Tongue (tissue), 3 donors: ENCODE measurements at places on chromosomes 1 and 21. TPM values are rescaled to one million over a fixed set of nuclear protein-coding genes. Genes with fewer than 3 reads are reported as not detected.

The CROCC gene
- 30.7 TPM for total RNA-seq

The CLIC6 gene
- 2.1 TPM for total RNA-seq

The SYCP1 gene
- not detected for total RNA-seq

The LCK gene
- total RNA-seq, result 1.3 TPM

The PSEN2 gene
- total RNA-seq, result 82.4 TPM

The CD2 gene
- total RNA-seq, result 1.6 TPM

The FAM177B gene
- total RNA-seq, result 0.41 TPM

The TLR5 gene
- total RNA-seq, result 5.9 TPM

The ADGRL4 gene
- 18.5 TPM for total RNA-seq

The PDE4B gene
- total RNA-seq, result 31.8 TPM

The KRTAP13-2 gene
- not detected for total RNA-seq

The CDK11B gene
- 12.2 TPM for total RNA-seq

The MAP3K7CL gene
- 88.3 TPM for total RNA-seq

The TESK2 gene
- 5.5 TPM for total RNA-seq

The ABCA4 gene
- total RNA-seq, result 2.2 TPM

The DIO1 gene
- total RNA-seq, result not detected

The FCRL1 gene
- total RNA-seq, result 1.2 TPM

The PLCH2 gene
- 11.8 TPM for total RNA-seq

The SLC44A5 gene
- total RNA-seq, result 0.82 TPM

The HSD3B2 gene
- total RNA-seq, result not detected

The MROH9 gene
- total RNA-seq, result not detected

The NEK7 gene
- total RNA-seq, result 131 TPM

The SASS6 gene
- 3.9 TPM for total RNA-seq

The IFFO2 gene
- total RNA-seq, result 8.6 TPM

The OR2L8 gene
- total RNA-seq, result not detected

The CELSR2 gene
- total RNA-seq, result 16.7 TPM

The MX2 gene
- 8.7 TPM for total RNA-seq

The TMEM81 gene
- total RNA-seq, result 0.72 TPM

The TIE1 gene
- total RNA-seq, result 62.3 TPM

The VTCN1 gene
- 3.8 TPM for total RNA-seq

The C1orf94 gene
- not detected for total RNA-seq

The C1orf87 gene
- 0.51 TPM for total RNA-seq

The LRRC7 gene
- 4.5 TPM for total RNA-seq

The OR14A2 gene
- total RNA-seq, result not detected

The EXO1 gene
- 3.2 TPM for total RNA-seq

The SH3D21 gene
- total RNA-seq, result 5.4 TPM

The ASPM gene
- 23.7 TPM for total RNA-seq

The GPR89B gene
- 18.5 TPM for total RNA-seq

The MYCL gene
- 15.7 TPM for total RNA-seq

The C8A gene
- not detected for total RNA-seq

The MINDY1 gene
- total RNA-seq, result 15.4 TPM

The CD1C gene
- total RNA-seq, result 1.9 TPM

The FCRL5 gene
- total RNA-seq, result 0.10 TPM

The TRIM63 gene
- total RNA-seq, result 64.5 TPM

The GLUL gene
- 609 TPM for total RNA-seq

The KLHDC9 gene
- total RNA-seq, result 3.3 TPM

The CD48 gene
- total RNA-seq, result 3.3 TPM

The NR0B2 gene
- total RNA-seq, result not detected

The ETS2 gene
- 68.9 TPM for total RNA-seq

The SPRR5 gene
- total RNA-seq, result not detected

The CRYAA gene
- total RNA-seq, result not detected

The FBLIM1 gene
- total RNA-seq, result 22.4 TPM

The DTL gene
- 7.4 TPM for total RNA-seq

The FAM131C gene
- 0.72 TPM for total RNA-seq

The KDF1 gene
- total RNA-seq, result 2.3 TPM

The TAS1R2 gene
- not detected for total RNA-seq

The LCE1B gene
- total RNA-seq, result not detected
